ENCODE measurements at places on chromosomes 3 and 15. TPM values are rescaled to one million over a fixed set of nuclear protein-coding genes. Genes with fewer than 3 reads are reported as not detected.

The CMTM7 gene
- 51.1 TPM for total RNA-seq

The POTEB3 gene
- not detected for total RNA-seq

The MORC1 gene
- not detected for total RNA-seq

The SEMA5B gene
- total RNA-seq, result 15.2 TPM

The C2CD4B gene
- total RNA-seq, result 75.8 TPM

The CSPG5 gene
- total RNA-seq, result 0.26 TPM

The SPRED1 gene
- 11.7 TPM for total RNA-seq

The IQCF5 gene
- total RNA-seq, result not detected

The AMT gene
- 10.9 TPM for total RNA-seq

The MGA gene
- total RNA-seq, result 28.8 TPM

The BNC1 gene
- total RNA-seq, result not detected

The PDZRN3 gene
- 18.9 TPM for total RNA-seq

The MEX3B gene
- not detected for total RNA-seq

The SLC28A2 gene
- 2.3 TPM for total RNA-seq

The STAC gene
- 1.3 TPM for total RNA-seq

The PYGO1 gene
- total RNA-seq, result 2.6 TPM

The SSUH2 gene
- 0.26 TPM for total RNA-seq

The TRAIP gene
- 3.6 TPM for total RNA-seq

The MFN1 gene
- total RNA-seq, result 39.4 TPM

The GOLGA8M gene
- not detected for total RNA-seq

The GREM1 gene
- under 0.01 TPM for total RNA-seq

The AGBL1 gene
- total RNA-seq, result not detected

The MTHFS gene
- 29.3 TPM for total RNA-seq

The ADAMTS7 gene
- total RNA-seq, result 0.33 TPM

The KBTBD13 gene
- not detected for total RNA-seq

The THRB gene
- total RNA-seq, result 6.9 TPM

The VILL gene
- 10.4 TPM for total RNA-seq

The CYP1A2 gene
- not detected for total RNA-seq

The RASGRP1 gene
- 15.5 TPM for total RNA-seq

The MYZAP gene
- total RNA-seq, result 10.9 TPM

The CPN2 gene
- total RNA-seq, result not detected

The NANOGP8 gene
- 1.6 TPM for total RNA-seq
